ENCODE measurements at places on chromosomes 6 and 20.

- DNase-seq: no peak
Observed at GRCh38 chr6:158476389-158476788, 83.5 kb upstream of the TMEM181 start.

- no peak for DNase-seq
Observed at GRCh38 chr20:48230216-48230615, 444.9 kb upstream of the SULF2 start.

DNA sequence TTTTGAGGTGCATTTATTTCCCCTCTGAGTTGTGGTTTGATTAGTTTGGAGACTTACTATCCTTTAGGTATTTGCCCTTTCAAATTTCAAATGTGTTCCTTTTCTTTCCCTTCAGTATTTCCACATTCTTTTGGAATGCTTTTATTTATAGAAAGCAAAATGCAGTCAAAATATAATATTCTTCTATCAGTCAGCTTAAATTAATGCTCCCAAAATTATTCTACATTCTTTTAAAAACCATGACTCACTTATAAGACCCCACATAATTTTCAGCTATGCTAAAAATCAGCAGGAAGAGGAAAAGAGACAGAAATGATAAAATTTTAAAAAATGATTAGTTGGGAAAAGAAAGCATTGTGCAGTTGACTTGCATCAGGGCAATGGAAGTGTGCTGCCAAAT is 180.0 kb upstream of the SMLR1 start:
- DNase-seq: peak; percentile 51

GRCh38 chr6:126002755-126003679 is 16.7 kb downstream of the TRMT11 start:
- no peak for DNase-seq

DNA sequence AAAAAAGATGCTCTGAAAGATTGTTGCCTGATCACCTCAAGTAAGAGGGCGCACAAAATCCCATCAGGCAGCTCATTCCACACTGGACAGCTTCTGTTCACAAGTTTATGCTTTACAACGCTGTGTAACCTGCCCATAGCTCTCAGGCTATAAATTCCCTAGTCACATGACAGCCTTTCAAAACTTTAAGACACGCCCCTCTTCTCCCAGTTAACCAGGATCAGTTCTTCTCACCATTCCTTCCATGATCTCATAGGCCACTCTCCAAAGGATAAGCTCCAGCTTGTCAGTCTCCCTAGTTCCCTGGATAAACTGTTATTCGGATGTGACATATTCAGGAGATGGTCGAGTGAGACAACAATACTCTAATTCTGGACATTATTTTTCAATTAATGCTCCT is 15.0 kb downstream of the ADNP start:
- DNase-seq: peak; percentile 39

GRCh38 chr20:5770231-5770986 is 20.2 kb downstream of the SHLD1 start:
- DNase-seq: peak; percentile 80

GRCh38 chr20:24488064-24488799 is 18.8 kb downstream of the SYNDIG1 start:
- DNase-seq: no peak

- no peak for DNase-seq
Observed at GRCh38 chr6:18359237-18359885, 27.8 kb upstream of the RNF144B start.

GRCh38 chr6:127570739-127571389 is 6.1 kb upstream of the C6orf58 start:
- DNase-seq: no peak

All from fibroblast of upper back skin (primary cell).